ENCODE measurements at places on chromosomes 7 and 10.

DNA sequence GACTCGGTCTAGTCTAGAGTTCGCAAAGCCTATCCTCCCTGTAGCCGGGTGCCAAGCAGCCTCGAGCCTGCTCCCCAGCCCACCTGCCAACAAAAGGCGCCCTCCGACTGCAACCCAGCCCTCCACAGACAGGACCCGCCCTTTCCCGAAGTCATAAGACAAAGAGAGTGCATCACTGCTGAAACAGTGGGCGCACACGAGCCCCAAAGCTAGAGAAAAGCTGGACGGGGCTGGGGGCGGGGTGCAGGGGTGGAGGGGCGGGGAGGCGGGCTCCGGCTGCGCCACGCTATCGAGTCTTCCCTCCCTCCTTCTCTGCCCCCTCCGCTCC lies 622 bp upstream of the COL1A2 start:
- DNase-seq = peak; percentile 69

GRCh38 chr7:99229234-99229633 lies 21.3 kb upstream of the KPNA7 start:
- no peak for DNase-seq

- DNase-seq = no peak
Measured at GRCh38 chr10:6833458-6834011, 253.5 kb upstream of the PRKCQ start.

DNA sequence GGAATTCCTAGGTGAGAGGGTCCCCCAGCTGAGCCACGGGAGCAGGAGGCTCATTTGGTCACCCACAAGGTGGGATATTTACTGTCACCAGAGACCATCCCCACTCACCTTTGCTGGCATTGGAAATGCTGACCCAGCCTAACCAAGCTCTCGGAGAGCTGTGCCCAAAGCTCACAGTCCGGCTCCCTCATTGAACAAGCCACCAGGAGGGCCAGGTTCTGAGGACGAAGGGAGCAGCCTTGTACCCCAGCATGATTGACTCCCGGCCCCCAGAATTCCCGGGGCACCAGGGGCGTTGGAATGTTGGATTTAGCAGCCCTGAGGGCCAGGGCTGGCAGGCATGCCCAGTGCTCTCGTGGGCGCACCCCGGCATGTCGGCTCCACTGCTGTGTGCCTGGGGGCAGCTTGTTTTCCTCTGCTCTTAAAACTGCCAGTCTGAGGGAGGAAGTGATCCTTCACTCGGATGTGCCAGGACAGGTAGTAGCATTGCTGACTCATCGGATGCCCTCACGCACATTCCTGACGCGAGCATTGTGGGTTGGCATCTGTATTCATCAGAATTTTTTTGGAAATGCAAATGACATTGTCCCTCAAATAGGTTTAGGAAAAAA lies 23.3 kb downstream of the CLIP2 start:
- DNase-seq = no peak

DNA sequence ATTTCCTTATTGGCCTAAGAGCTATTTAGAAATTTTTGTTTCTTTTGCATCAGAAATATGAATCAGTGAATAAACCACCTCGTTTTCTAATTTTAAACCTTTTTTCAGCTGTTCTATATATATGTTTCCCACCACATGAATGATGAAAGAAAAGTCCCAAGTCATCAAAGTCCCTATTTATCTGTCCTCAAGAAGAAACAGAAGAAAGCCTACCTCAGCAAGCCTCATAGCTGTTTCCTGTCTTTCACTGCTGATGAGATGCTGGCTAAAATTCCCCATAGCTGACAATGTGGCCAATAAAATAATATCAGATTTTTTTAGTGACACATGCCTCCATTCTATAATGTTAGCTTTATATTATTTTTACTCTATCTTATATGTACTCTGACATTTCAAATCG lies 54.2 kb downstream of the SEC61G start:
- no peak for DNase-seq

DNA sequence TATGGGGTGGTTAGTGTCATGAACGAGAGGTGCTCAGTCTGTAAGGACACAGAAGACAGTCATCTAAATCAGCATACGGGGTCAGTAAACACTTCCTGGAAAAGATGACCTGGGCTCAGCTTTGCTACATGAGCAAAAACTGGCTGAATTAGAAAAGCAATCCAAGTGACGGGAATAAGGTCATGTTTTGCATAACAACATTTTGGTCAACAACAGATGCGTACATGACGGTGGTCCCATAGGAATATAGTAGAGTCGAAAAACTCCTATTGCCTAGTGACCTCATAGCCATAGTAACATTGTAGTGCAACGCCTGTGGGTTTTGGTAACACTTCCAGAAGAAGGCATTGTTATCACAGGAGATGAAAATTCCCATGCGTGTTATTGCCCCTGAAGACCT lies 92.9 kb downstream of the CTNNA3 start:
- DNase-seq = no peak

DNA sequence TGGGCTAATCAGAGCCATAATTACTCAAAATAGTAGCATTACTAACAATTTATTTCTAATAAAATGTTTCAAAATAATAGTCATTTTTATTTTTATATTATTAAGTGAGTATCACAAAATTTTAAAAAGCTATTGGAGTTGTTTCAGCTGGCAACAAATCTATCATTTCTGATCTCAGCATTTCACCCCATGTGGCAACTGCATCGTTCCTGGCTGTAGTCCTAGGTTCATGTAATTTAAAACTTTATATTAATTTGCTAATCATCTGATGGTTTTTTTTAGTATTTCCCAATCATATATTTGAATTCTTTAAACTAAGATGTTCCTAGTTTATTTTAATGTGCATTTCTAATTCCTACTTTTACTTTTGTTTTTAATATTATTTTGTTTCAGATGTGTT lies 293.0 kb upstream of the AKR1E2 start:
- no peak for DNase-seq

DNA sequence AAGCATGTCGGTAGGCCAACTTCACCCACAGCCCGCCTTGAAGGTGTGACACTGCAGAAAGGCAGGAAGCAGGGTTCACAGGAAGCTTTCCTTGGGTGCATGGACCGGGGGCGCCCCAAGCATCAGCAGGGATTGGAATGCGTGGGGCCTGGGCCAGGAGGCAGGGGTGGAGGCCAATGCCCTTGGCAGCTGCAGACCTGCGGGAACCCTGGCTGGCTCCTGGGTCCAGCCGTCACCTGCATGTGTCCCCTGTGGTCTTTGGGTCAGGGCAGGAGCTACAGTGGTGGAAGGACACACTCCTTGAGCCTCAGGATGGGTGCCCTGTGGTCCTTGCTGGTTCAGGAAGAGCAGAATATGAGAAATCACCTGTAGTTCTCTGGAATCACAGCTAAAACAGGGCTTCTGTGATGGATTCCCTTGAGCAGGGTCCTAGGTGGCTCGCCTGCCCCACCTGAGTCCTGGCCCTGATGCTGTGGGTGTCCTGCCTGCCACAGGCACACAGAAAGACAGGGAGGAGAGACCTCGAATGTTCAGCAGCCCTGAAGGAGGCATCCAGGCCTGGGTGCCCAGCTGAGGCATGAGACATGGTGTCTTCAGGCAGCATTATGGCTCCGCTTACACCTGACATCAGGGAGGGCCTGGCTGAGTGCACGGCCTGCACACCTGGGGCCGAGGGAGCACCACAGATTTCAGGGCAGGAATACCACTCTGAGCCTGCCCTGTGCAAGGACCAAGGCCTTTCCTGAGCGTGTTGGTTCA lies 15.1 kb downstream of the ANTXRL start:
- no peak for DNase-seq

DNA sequence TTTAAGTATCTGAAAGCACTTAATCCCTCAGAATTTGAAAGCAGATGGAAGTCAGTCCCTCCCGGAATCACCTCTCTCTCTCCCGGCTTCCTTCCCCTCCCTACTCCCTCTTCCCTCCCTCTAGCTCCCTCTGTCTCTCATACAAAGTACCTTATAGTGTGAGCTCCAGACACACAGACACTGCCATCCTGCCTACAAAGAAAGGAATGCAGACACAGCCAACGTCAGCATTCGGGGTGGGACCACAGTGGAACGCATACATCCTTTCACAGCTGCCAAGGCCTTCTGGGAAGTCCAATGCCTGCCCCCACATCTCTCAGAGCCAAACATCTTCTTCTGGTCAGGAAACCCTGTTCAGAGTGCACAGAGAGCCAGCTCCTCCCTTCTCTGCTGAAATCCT lies 9.3 kb downstream of the NOD1 start:
- DNase-seq = peak; percentile 96

DNA sequence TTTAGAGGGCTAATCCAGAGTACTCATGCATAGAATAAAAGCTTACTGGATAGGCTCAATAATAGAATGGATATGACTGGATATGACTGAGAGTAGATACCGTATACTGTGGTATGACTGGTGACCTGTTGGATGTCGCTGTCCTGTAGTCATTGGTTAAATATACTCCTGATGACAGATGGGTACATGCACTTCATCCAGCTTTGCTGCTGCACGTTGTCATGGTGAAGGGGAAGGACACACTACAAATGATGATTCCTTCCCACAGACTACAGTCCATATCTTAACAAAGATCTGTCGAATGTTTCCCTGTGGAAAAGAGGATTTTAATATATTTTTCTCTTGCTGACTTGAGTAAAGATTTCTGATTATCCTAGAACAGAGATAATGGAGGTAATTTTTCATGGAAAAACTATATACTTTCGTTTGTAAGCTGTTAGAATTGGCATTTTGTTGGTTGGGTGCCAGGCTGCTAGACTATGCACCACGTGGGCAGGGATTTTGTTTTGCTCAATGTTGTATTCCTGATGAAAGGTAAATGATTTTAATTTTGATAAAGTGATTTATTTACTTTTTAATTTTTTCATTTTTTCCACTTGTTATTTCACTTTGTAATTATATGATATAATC lies 97.3 kb downstream of the PPP1R9A start:
- no peak for DNase-seq

GRCh38 chr10:113397047-113397446 lies 155.8 kb upstream of the HABP2 start:
- no peak for DNase-seq

DNA sequence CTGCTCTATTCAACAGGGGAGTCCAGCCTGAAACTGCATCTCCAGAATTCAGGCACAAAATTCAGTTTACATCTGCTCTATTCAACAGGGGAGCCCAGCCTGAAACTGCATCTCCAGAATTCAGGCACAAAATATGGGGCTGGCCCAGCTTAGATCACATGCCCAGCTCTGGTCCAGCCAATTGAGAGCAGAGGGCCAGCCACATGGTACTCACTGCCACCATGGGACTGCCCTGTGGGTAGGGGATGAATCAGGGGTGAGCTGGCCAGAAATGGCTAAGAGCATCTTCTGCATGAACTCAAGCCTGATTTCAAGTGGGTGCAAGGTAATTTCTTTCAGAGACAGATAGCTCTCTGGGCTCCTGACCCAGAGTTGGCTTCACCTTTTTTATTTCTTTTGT lies 156.6 kb upstream of the LYZL2 start:
- no peak for DNase-seq

GRCh38 chr7:134422008-134422407 lies 36.9 kb downstream of the AKR1B1 start:
- no peak for DNase-seq

DNA sequence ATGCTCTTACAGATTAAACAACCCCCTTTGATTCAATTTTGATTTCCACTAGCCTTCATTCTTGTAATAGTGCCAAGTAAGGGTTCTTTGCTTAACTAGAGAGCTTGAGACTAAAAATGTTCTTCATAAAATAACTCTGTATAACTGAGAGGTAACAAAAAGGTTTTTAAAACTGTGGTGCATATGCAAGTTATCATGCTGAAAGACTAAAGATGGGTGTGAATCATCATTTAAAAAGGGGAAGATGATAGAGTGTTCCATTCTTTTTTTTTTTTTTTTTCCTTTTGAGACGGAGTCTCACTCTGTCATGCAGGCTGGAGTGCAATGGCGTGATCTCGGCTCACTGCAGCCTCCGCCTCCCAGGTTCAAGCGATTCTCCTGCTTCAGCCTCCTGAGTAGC lies 11.1 kb downstream of the MDFIC start:
- no peak for DNase-seq

DNA sequence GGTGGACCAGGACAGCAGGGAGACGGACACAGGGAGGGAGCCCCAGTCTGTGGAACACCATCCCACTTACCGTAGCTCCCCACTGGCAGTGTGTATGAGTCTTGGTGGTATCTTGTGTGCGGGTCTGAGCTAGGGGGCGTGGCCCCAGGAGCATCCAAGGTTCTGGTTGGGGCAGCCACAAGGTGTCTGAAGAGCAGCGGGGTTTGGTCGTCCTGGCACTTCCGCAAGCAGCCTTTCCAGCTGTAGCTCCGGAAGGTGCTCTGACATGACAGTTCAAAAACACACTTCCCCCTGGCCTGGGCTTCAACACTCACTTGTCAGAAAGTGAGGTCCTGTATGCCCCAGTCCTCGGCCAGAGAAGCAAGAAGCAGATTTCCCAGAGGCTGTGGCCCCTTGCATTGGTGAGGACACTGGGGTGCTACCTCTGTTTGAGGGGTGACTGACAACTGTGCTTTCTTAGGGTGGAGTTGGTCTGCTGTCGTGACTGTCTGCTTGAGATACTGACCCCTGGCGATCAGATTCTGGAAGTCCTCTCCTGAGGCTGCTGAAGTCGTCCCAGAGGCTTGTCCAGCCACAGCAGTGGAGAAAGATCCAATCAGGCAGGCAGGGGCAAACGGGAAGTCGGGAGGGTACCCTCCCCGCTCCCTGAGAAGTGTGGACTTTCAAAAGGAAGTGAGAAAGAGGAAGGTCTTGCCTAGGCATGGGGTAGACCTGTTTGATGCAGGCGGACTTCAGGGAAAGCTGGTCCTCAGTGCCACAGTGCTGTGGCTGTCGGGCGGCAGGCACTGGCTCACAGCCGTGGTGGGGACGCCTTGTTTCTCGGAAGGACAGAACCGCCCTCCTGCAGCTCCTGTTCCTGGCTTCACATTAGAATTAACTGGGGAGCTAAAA lies 51.4 kb upstream of the PFKFB3 start:
- DNase-seq = no peak

DNA sequence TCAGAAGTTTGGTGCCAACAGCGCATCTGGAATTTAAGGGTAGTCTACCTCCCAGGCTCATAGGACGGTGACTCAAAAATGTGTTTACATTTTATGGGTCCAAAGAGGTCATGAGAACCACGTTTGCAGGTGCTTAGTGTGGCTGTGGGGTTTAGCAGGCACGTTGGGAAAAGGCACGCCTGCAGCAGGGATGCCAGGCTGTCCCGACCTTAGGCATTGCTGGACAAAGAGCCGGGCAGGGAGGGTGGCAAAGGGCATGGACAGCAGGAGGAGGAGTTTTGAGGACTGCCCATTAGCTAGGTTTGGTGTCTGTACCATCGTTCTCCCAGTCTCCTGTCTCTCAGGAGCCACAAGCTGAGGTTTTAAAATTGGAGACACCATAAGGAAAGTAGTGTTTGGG lies 104.4 kb downstream of the TRRAP start:
- DNase-seq = no peak

GRCh38 chr10:34743814-34744213 lies 71.3 kb downstream of the PARD3 start:
- DNase-seq = no peak

- no peak for DNase-seq
Measured at GRCh38 chr10:22765660-22766547, 51.5 kb upstream of the PIP4K2A start.

GRCh38 chr7:82413237-82413636 lies 30.3 kb downstream of the CACNA2D1 start:
- DNase-seq = no peak

DNA sequence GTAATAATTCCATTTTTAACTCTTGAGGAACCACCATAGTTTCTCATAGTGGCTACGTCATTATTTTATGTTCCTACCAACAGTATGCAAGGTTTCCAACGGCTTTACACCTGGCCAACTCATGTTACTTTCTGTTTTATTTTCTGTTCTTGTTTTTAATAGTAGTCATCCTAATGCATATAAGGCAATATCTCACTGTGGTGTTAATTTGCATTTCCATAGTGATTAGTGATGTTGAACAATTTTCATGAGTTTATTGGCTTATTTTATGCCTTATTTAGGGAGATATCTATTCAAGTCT lies 465.5 kb upstream of the KLF6 start:
- no peak for DNase-seq

Measured in AG04450 (cell line).